ENCODE measurements at places on chromosomes 12 and 14. TPM values are rescaled to one million over a fixed set of nuclear protein-coding genes. Genes with fewer than 3 reads are reported as not detected.

GRCh38 chr12:68998041-68998440 lies 65.1 kb upstream of the CPM start:
- no peak for DNase-seq
- H3K27ac ChIP-seq: no peak overlapping the region
- no peaks in the 10 kb centered on the region for H3K27me3 ChIP-seq
- H3K4me1 ChIP-seq: no peaks in the 10 kb centered on the region

DNA sequence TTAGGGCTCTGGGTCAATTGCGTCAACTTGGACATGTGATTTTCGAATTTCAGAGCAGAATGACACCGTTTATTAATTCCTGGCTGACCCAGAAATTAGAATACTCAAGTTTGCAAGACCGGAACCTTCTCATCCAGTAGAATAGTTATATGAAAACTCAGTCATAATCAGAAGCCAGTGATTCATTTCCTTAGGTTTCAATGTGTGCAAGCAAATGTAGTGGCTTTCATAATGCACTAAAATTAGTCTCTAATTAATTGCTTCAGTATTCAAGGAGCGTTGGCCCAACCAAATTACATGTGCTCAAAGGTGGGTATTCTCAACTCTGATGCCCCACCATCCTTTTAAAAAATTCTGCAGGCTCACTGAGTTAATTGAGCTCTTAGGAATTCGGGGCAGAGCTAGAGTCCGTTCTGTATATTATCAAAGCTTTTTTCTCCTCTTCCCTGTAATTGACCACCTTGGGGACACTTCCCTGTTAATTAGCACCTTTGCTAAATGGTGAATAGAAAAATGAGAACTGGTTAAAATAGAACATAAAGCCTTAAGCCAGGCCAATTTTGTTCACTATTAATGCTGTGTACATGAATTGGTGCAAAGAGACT lies 55.4 kb downstream of the DAO start:
- no peak overlapping the region for H3K4me3 ChIP-seq
- no peak for DNase-seq
- no peaks in the 10 kb centered on the region for H3K4me1 ChIP-seq
- no peaks in the 10 kb centered on the region for H3K36me3 ChIP-seq
- no peaks in the 10 kb centered on the region for H3K27me3 ChIP-seq

DNA sequence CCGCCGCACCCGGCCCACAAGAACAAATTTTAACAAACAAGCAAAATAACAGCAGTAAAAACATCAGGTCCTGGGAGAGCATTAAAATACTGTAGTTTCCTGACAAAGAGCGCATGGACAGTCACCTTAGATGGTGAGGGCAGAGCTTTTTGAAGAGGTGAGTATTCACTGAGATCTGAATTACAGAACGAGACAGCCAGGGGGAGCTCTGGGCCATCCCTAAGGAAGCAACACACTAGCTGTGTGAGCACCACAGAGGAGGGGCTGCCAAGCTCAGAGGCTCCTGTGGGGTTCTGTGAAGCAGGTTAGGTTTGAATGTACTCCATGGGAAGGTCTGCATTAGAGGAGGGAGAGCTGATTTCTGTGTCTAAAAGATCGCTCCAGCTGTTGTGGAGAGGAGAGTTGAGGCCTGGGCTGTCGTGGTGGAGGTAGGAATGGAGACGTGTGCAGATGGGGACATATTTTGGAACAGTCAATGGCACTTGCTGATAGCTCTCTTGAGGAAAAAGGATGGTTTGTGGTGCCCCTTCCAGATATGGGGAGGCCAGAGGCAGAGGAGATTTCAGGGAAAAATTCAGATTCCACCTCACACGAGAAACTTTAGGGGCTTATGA lies 72.9 kb downstream of the TRAFD1 start:
- no peak overlapping the region for H3K27ac ChIP-seq
- H3K27me3 ChIP-seq: no peaks in the 10 kb centered on the region
- peaks cover 8% of the 10 kb centered on the region for H3K36me3 ChIP-seq
- H3K4me1 ChIP-seq: no peaks in the 10 kb centered on the region

DNA sequence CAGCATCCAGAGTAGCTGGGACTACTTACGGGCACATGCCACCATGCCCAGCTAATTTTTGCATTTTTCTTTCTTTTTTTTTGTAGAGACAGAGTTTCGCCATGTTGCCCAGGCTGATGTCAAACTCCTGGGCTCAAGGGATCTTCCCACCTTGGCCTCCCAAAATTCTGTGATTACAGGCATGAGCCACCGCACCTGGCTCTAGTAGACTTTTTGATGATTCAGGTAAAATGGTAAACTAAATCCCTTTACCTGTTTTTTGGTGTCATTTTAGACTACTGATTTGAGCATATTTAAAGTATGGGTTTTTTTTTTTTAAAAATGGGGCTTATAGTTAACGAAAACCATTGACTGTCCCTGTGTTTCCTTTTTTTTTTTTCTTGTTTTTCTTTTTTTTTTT lies 20.5 kb downstream of the RBMS2 start:
- DNase-seq: no peak
- H3K27ac ChIP-seq: no peak overlapping the region
- no peak overlapping the region for H3K4me3 ChIP-seq
- no peaks in the 10 kb centered on the region for H3K36me3 ChIP-seq
- no peaks in the 10 kb centered on the region for H3K4me1 ChIP-seq

DNA sequence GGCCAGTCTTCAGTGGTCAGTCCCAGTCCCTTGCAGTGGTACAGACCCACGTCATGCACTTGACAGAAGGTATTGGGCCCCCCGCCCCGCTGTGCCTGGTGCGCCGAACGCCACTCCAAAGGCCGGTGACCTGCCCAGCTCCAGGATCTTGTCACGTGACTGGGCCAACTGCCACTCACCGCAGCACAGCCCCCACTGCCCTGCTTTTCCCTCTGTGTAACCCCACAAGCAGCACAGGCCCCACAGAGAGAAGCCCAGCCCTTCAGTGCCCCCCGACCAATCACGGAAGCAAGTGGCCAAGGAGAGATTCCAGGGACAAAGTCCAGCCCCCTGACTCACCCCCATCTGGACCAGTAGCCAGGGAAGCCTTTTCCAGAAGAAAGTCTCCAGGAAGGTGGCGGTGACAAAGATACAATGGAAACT lies 498 bp downstream of the GPR132 start:
- H3K36me3 ChIP-seq: no peaks in the 10 kb centered on the region
- H3K27ac ChIP-seq: no peak overlapping the region
- peak; percentile 52 for DNase-seq
- H3K27me3 ChIP-seq: no peaks in the 10 kb centered on the region
- H3K4me3 ChIP-seq: no peak overlapping the region

- peak overlapping the region; percentile 55 for H3K4me3 ChIP-seq
- H3K27me3 ChIP-seq: peaks cover 19% of the 10 kb centered on the region
These were observed 890 bp upstream of the KIF26A start for GRCh38 chr14:104137297-104138097.

DNA sequence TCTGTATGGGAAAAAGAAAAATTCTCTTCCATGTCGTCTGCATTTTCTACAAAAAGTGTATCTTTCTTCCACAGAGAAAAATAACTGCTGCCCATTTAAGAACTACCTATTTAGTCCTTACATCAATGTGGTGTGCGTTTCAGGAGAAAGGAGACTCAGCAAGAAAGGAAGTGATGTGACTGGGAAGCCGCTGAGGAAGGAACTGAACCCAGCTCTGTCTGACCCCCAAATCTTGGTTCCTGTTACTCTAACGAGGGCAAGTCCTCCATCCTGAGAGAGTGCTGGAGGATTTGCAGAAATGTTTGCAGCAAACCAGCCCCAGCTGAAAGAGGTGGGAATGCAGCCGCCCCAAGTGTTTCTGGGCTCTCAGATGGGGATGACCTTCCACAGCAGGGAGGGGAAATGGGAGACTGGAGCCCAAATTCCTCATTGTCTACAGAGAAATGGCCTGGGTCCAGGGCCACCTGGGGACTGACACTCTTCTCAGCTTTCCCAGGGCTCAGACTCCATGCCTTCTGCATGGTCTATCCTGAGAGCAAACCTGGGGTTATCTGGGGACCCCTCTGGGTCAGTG lies 6.7 kb upstream of the MLEC start:
- no peaks in the 10 kb centered on the region for H3K4me1 ChIP-seq
- H3K27me3 ChIP-seq: no peaks in the 10 kb centered on the region
- DNase-seq: peak; percentile 38
- H3K36me3 ChIP-seq: no peaks in the 10 kb centered on the region
- no peak overlapping the region for H3K4me3 ChIP-seq

GRCh38 chr12:129753586-129753985 lies 150.2 kb downstream of the TMEM132D start:
- H3K36me3 ChIP-seq: no peaks in the 10 kb centered on the region
- H3K4me3 ChIP-seq: no peak overlapping the region
- H3K27me3 ChIP-seq: no peaks in the 10 kb centered on the region
- no peak overlapping the region for H3K27ac ChIP-seq
- no peaks in the 10 kb centered on the region for H3K4me1 ChIP-seq

- no peaks in the 10 kb centered on the region for H3K36me3 ChIP-seq
- DNase-seq: no peak
- no peaks in the 10 kb centered on the region for H3K4me1 ChIP-seq
- no peak overlapping the region for H3K27ac ChIP-seq
- H3K4me3 ChIP-seq: no peak overlapping the region
- H3K27me3 ChIP-seq: no peaks in the 10 kb centered on the region
These were observed 70.1 kb upstream of the PLXNC1 start for GRCh38 chr12:94078138-94078723.

DNA sequence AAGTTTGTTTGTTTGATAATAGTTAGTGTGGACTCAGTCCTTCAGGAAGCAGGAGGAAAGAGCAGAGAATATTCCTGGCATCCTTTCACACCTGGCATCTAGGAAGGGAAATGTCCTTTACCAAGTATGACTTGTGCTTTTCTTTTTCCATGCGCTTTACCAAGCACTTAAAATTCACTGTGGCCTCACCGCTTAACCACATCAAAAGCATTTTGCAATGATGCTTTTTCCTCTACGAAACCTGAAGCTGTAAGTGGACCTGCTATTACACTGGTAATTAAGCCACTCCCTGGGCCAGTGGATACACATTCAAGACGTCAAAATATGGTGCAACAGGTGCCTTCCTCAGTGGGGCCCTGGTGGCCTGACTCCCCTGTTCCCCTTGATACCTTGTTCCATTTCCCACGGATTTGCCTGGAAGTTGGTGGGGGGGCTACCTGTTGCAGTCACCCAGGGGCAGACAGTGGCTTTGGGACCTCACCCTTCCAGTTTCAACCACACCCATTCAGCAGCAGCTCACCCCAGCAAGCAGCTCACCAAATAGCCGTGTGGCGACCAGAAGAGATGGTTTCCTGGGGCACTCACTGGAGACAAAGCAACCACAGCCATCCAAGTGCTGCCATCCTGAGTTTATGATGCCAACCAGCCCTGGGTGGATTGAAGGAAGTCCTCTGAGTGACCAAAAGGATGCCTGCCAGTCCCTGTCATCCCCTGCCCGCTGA lies 14.2 kb upstream of the FZD10 start:
- no peaks in the 10 kb centered on the region for H3K27me3 ChIP-seq
- no peak for DNase-seq
- H3K36me3 ChIP-seq: no peaks in the 10 kb centered on the region
- no peak overlapping the region for H3K27ac ChIP-seq

GRCh38 chr12:91937009-91937408 lies 208.6 kb downstream of the BTG1 start:
- H3K27ac ChIP-seq: no peak overlapping the region
- H3K4me3 ChIP-seq: no peak overlapping the region
- H3K27me3 ChIP-seq: no peaks in the 10 kb centered on the region
- H3K4me1 ChIP-seq: no peaks in the 10 kb centered on the region
- no peak for DNase-seq

GRCh38 chr12:107320033-107320928 lies 226.9 kb upstream of the CRY1 start:
- H3K27ac ChIP-seq: no peak overlapping the region
- DNase-seq: peak; percentile 87
- H3K27me3 ChIP-seq: peaks cover 15% of the 10 kb centered on the region
- H3K4me1 ChIP-seq: peaks cover 2% of the 10 kb centered on the region
- H3K36me3 ChIP-seq: no peaks in the 10 kb centered on the region

The CELA1 gene
- not detected for total RNA-seq

The ARHGDIB gene
- total RNA-seq: 0.29 TPM

The GPD1 gene
- 0.70 TPM for total RNA-seq

The SIX1 gene
- total RNA-seq: 0.17 TPM

The ADAMTS20 gene
- 2.1 TPM for total RNA-seq

The RNF212B gene
- 0.39 TPM for total RNA-seq

The SHMT2 gene
- total RNA-seq: 260 TPM

The CLEC1B gene
- total RNA-seq: not detected
